ENCODE measurements at places on chromosomes 1 and 21.

GRCh38 chr1:153929981-153930948, 7.5 kb upstream of the GATAD2B start:
- DNase-seq: no peak

GRCh38 chr1:176051902-176052518, 155.1 kb downstream of the COP1 start:
- DNase-seq: no peak

GRCh38 chr1:213997038-213997771, 9.4 kb downstream of the PROX1 start:
- DNase-seq: no peak

- no peak for DNase-seq
Observed at GRCh38 chr1:121517586-121518230, 332.9 kb downstream of the SRGAP2C start.

DNA sequence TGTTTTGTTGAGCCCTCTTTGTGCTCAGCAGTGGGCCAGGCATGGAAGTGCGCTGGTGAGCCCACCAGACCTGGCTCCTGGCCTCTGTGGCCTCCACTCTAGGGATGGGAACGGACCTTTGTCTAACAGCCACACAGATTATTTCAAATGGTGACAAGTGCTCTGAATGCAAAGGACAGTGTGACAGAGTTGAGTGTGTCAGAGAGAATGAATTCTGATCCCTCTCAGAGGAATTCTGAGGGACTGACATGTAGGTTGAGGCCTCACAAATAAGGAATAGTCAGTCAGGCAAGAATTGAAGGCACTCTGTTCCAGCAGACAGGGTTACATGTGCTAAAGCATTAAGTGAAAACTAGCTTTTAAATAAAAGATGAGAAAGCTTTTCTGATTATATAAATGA, 11.3 kb upstream of the MAB21L3 start:
- DNase-seq: no peak

DNA sequence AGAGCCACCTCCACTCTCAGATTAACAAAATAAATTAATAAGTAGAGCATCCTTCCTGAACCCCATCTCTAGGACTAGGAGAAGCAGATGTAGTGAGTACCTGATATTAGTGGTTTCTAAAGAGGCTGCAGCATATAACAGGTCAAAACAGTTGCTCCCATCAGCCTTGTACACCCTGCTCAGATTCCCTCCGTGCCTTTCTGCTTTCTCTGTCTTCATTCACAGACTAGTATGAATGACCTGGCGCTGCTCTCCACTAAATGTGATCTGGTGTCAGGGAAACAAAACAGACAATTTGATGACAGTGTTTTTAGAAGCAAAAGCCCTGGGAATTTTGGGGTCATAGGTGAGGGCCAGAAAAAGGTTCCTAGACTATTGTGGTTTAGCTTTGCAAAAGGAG, 8.3 kb downstream of the SESN2 start:
- DNase-seq: no peak

GRCh38 chr1:41631154-41631553, 146.7 kb upstream of the EDN2 start:
- no peak for DNase-seq

GRCh38 chr1:35603468-35603867, 30.4 kb downstream of the TFAP2E start:
- no peak for DNase-seq

- DNase-seq: no peak
Observed at GRCh38 chr21:14543983-14544382, 2.1 kb downstream of the SAMSN1 start.

DNA sequence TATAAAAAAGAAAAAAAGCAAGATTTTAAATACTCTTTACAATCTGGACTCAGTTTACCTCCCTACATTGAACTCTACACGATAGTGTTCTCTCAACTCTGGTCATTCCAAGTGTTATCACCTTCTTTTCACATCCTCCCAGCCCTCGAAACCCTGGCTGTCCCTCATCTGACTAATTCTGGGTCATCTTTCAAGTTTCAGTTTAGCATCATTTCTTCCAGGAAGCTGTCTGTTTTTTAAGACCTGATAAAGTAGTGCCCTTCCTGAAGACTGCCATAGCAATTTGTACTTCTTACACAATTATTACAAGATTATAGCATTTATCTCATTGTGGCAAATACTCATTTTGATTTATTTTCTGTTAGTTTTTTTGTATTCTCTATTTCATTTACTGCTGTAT, 1.2 kb downstream of the ALG14 start:
- DNase-seq: no peak

- DNase-seq: no peak
Observed at GRCh38 chr1:206900149-206900548, 2.9 kb downstream of the IL24 start.

GRCh38 chr1:220432408-220432807, 95.5 kb upstream of the MARK1 start:
- DNase-seq: no peak

GRCh38 chr1:8796812-8797211, 20.6 kb downstream of the RERE start:
- no peak for DNase-seq

DNA sequence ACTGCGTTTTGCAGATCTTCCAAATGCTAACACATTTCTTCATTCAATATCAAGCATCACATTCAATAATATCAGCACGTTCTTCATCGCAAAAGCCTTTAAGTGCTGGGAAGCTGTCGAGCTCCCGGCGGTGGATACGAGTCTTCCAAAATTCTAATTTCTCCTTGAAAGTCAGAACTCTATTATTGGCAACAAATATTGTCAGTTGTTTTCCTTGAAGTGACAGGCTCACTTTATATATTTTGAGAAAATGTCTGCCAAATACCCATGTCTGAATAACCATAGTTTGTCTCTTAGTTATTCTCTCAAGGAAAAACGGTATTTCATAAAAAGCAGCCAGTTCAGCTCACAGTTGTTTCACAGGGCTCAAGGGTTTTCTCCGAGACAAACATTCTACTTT, 226.2 kb upstream of the C1orf174 start:
- no peak for DNase-seq

- no peak for DNase-seq
Observed at GRCh38 chr1:159831412-159832141, 4.9 kb downstream of the SLAMF8 start.

GRCh38 chr1:52925571-52926005, 1.5 kb upstream of the SCP2 start:
- DNase-seq: no peak

Data from activated CD4-positive, alpha-beta T cell treated with anti-CD3 and anti-CD28 coated beads for 1 hour (primary cell).